ENCODE measurements at places on chromosomes 12 and 14.

DNA sequence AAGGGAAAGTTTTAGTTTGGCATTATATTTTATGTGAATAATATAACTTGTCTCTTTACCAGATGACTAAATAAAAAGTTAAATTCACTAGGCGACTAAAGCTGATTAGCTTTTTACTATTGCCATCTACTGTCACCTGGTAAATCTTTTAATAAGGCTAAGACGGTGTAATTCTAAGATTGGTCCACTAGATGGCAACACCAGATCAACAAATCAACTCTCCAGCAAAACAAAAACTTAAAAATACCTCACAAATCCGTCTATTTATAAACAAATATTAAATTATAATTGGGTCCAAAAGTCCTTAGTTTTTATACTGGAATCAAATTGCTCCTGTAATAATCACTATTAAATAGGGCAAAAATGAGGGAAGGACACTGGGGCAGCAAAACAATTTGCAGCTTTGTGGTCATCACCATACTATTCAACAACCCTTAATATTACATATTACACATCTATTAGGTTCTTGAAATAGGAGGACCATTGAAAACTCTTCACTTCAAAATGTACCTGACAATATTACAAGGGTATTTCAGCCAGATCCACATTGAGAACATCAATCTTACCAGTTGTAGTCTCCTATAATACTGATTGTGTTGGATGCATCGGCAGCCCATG, 47.9 kb downstream of the GALC start:
- peak; percentile 19 for DNase-seq

DNA sequence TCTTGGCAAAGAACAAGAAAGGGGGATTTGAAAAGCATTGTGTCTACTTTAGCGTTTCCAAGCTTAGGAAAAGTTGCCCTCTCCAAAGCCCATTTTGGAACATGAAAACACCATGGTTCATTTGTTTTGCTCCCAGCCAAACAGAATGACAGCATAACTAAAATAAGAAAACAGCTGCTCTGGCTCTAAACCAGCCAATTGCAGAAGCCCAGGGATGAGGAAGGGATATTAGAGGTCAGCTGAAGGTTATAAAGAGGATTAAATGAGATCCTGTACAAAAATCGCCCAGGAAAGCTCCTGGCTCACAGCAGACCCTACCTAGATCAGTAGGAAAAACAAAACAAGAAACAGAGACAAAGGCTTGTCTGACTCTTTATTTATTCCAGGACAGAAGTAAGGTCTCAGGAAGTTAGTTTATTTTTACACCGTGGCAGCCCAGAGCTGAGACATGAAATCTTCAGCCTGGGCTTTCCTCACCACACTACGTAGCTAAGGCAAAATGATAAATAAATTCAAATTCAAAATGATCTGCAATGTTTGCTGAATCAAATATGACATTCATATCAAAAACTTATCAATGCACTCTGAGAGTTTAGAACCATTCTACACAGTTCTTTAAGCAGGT, 25.9 kb downstream of the SPX start:
- DNase-seq, result peak; percentile 6

GRCh38 chr12:85280165-85280983, at the start of gene ALX1:
ALX1 (plus strand) TSS chr12:85280220; CDS start chr12:85280262, 42 bp downstream.
- peak; percentile 51 for DNase-seq

- DNase-seq, result peak; percentile 47
These were observed 16.4 kb upstream of the ESPL1 start for GRCh38 chr12:53251477-53252348.
